ENCODE measurements at places on chromosomes 3 and 15.

DNA sequence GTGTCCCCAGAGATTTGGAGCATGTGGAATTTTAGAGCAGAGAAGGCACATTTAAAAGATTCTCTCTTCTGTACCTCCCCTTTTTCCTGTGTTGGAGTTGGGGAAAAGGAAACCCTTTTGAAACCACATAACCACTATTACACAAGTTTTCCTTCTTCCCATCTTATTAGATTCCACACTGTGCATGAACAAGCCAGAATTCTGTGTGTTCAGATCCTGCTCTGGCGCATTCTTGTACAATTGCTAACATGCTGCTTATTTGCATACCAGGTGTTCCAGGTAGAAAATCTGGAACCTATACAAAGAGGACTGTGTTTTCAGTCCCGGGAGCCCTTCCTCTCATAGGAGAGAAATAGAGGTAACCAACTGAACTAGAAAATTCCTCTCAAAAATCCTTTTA lies 2.6 kb upstream of the CIB2 start:
- no peak for DNase-seq

- DNase-seq: no peak
Measured at GRCh38 chr15:64536244-64536836, 76.0 kb downstream of the ZNF609 start.

GRCh38 chr3:195198426-195199346 lies 72.3 kb downstream of the XXYLT1 start:
- DNase-seq: no peak

- DNase-seq: peak; percentile 78
Measured at GRCh38 chr15:85689729-85690128, 105.0 kb downstream of the KLHL25 start.

- no peak for DNase-seq
Measured at GRCh38 chr3:23481616-23482278, 278.6 kb downstream of the UBE2E2 start.

- no peak for DNase-seq
Measured at GRCh38 chr15:86139828-86140227, 60.2 kb downstream of the AGBL1 start.

GRCh38 chr3:16279010-16279801 lies 14.2 kb downstream of the OXNAD1 start:
- DNase-seq: no peak

DNA sequence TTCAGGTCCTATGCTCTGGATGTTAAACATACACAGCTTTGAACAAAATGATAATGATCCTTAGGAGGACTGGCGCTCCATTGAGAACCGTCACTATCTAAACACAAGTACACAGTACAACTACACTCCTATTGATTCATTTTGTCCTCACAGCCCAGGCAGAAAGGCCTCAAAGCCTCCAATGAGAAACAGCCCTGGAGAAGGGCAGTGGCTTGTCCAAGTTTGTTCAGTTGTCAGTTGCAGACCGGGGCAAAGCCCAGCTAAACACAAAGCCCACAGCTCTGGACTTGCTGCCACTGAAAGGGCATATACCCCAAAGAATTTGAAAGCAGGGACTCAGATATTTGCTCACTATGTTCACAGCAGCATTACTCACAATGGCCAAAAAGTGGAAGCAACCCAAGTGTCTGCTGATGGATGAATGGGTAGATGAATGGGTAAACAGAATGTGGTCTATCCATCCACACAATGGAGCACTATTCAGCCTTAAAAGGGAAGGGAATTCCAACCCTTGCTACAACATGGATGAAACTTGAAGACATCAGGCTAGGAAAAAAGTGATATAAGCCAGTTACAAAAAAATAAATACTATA lies 34.7 kb downstream of the NUP210 start:
- DNase-seq: no peak

GRCh38 chr3:33831053-33831452 lies 32.6 kb downstream of the PDCD6IP start:
- no peak for DNase-seq

DNA sequence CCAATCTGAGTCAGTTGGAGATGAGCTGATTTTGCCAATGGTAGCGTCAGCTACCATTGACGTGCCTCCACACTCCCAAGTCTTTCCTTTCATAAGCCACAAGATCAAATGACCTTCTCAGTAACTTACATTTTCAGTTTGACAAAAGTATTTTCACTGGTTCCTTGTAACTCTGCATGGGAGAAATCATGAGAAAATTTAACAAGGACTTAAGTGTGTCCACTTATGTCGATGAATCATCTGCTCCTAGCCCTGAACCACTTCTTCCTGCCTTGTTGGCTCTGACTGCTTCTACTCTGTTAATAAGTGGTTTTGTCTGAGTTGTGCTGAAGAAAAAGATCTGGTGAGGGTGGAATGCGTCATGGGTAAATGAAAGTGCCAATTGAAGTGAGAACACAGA lies 101.2 kb downstream of the NFKBIZ start:
- no peak for DNase-seq

- peak; percentile 14 for DNase-seq
Measured at GRCh38 chr3:58085616-58086015, 77.4 kb downstream of the FLNB start.

- DNase-seq: no peak
Measured at GRCh38 chr3:190001426-190001825, 119.3 kb downstream of the P3H2 start.

GRCh38 chr15:67976506-67977073 lies 77.5 kb upstream of the PIAS1 start:
- no peak for DNase-seq

DNA sequence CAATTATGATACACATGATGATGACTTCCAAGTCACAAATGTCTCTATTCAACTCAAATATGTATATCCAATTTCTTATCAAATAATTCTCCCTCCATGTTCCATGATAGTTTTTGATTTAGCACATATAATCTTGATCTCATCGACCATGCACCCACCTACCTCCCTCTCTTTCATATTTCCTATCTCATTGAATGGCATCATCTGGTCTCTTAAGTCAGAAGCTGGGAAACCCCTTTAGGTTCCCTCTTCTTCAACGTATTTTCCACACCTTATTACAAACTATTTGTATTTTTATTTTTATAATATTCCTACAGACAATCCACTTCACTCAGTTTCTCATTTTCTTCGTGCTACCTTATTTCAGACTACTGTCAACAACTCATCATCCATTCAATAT lies 56.9 kb upstream of the DPH6 start:
- DNase-seq: no peak

DNA sequence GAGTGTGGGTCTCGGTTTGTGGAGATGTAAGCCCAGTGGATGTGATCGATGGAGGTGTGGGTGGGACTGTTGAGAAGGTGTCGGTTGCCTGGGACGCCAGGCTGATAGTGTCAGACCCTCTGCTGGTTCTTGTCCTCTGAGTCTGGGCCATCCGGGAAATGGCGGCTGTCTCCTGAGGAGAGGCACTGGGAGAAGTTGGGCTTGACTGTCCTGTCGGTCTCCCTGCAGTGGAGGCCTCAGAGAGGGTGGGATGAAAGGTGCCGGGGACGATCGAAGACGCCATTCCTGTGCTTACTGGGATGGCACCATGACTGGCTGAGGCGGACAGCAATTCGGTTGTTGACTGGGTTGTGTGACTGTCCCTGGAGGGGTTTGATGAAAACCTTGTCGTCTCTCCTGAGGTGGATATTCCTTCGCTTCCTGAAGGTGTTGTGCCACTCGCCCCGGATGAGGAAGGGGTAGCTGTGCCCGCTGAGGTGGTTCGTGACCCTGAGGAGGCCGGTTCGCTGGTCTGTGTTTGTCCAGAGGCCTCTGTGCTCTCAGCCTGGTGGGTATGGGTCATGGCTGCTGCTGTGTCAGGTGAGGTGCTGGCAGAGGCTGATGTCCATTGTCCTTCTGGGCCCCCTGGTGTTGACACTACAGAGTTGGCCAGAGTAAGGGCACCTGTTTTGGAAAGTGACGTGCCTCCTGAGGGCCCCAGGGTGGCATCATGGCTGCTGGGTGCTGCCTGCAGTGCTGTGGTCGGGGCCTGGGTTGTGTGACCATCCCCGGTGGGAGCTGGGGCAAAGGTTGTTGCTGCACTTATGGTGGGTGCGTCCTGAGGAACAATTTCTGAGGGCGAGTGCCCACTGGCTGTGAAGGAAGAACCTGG lies 22.8 kb downstream of the MUC4 start:
- DNase-seq: no peak

DNA sequence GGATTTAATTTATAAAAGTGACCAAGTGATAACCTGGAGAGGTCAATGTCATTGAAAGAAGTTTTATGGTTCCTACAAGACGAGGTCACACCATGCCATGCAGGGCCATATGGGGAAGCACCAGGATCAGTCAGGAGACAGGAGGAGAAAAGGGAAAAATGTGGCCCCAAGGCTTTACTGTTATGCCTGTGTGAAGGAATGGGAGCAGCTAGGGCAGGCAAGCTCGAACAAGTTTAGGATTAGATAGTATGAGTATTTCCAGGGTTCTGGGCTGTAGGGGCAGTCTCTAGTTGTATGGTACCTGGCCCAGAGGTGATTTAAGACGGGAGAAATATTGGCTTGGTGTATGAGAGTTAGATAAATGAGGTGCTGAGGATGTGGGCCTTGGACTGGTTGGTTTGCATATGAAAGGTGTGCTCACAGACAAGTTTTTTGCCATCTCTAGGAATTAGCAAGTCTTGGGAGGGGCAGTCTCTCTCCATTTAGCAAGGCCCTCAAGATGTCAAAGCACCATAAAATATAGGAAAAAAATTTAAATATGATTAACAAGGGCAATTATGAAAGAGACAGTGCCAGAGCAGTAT lies 36.3 kb upstream of the DCLK3 start:
- no peak for DNase-seq

DNA sequence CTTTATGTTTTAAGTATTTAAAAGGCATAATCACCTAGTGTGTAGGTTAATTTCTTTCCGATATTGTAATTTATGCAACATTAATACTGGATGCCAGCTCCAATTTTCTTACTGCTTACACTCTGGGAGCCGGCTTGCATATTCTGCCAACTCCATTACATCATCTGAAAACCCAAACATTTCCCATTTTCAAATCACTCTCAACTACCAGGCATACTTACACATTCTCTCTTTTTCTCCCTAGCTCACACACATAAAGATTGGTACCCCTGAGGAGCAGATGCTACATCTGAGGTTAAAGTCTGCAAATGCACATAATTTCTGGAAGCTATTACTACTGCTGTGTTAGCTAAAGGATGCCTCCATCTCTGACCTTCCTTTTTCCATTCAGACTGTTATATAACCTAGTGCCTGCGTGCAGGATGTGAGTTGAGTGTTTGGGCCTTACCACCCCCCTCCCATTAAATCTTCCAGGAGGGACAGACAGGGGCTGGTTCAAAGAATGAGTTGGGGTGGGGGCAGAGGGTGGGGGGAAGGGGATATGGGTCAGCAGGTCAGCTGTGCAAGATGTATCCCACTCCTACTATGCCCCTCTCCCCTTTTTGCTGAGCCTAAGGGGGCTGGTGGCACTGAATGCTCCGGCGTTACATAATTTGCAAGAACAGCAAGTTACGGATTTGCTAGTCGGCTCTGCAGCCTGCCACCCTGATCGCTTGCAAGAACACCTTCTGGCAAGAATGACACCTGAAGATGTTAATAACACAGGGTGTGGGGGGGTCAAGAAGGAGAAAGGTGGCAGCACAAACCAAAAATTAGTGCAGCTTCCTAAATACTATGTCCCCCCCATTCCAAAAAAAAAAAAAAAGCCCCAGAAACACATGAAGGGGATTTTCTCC lies 2.5 kb downstream of the RORA start:
- DNase-seq: no peak

- DNase-seq: peak; percentile 50
Measured at GRCh38 chr15:69478259-69478781, 25.7 kb downstream of the RPLP1 start.

DNA sequence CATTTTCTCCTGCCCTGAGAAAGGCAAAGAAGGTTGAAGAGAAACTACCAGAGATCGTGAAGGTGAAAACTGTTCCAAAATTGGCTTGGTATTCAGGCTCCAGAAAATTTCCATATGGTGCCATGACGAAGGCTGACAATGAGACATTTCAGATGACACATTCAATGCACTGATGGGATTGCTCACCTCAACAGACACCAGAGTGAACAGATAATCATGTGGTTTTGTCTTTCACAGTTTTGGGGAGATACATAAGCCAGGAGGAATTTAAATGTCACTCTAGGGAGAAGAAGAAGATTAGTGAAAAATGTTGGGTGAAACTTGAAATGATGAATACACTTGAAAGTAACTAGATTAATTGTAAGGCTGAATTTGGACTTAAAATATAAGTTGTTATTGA lies 339.7 kb upstream of the EPHA3 start:
- no peak for DNase-seq

DNA sequence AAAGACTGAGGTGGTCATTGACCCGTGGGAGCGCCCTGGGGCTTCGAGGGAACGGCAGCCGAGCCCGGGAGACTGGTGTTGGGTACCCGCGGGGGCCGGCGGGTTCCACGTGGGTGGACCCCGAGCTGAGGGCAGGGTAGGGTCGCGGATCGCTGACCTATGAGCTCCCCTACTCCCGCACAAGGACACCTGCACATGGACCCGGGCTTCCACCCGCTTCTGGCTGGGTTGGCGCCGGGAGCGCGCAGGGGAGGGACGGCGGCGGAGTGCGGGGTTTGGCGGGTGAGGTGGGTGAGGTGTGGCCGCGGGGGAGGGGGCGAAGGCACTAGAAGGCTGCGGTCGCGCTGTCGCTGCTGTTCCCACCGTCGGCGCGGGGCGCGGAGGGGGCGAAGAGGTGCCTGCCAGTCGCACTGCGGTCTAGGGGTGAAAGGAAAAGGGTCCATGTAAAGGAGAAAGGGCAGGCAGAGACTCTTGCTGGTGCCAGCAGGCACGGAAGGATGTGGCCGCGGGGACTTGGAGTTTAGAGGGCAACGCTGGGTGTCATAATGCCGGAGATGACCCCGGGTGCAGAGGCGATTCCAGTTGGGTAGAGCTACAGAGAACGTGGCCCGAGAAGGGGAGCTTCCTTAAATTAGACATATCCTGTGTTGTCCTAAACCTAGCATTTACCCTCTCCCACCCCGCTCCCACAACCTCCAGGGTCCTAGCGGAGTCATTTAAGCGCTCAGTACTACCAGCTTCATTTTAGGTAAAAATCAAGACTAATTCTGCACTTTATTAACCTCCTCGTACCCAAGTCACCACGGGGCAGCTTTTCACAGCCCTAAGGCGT lies 245.9 kb upstream of the TOPAZ1 start:
- peak; percentile 19 for DNase-seq
